ENCODE measurements at places on chromosomes 2 and 18. TPM values are rescaled to one million over a fixed set of nuclear protein-coding genes. Genes with fewer than 3 reads are reported as not detected.

TMEM37 gene
- total RNA-seq = 2.1 TPM

CAPN13 gene
- 4.0 TPM for total RNA-seq

- DNase-seq = no peak
Measured at GRCh38 chr2:38146275-38146906, 70.4 kb upstream of the CYP1B1 start.

GRCh38 chr2:127154396-127154795, 47.4 kb upstream of the BIN1 start:
- DNase-seq = no peak

- no peak for DNase-seq
Measured at GRCh38 chr2:114553027-114553426, 110.6 kb downstream of the DPP10 start.
